Caco-2 (cell line): ENCODE measurements at places on chromosomes 4 and X. TPM values are rescaled to one million over a fixed set of nuclear protein-coding genes. Genes with fewer than 3 reads are reported as not detected.

GRCh38 chrX:39260965-39261364 is 459.7 kb downstream of the MID1IP1 start:
- no peaks in the 10 kb centered on the region for H3K36me3 ChIP-seq
- no peaks in the 10 kb centered on the region for H3K27me3 ChIP-seq
- DNase-seq, result no peak
- H3K4me3 ChIP-seq, result no peak overlapping the region
- no peak overlapping the region for H3K27ac ChIP-seq

The NAAA gene
- total RNA-seq, result 11.2 and 11.8 TPM in 2 replicates

The MAGEC3 gene
- total RNA-seq, result not detected in 2 replicates

DNA sequence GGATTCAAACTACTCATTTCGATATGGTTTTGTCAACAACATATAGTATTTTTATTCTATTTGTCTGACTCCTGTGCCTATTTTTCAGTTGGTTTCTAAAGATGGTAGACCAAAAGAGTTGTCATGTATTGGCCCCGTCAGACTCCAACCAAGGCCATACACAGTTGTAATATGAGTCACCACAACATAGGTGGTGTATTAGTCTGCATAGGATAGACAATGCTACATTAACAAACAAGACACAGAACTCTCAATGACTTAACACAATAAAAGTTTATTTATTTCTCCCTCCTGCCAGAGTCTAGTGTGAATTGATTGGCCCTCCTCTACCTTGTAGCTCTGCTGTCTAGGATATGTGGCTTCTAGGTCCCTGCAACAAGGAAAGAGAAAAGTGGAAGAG is 45.9 kb downstream of the ARL9 start:
- no peak for DNase-seq
- H3K27me3 ChIP-seq, result no peaks in the 10 kb centered on the region
- H3K4me3 ChIP-seq, result no peak overlapping the region
- H3K36me3 ChIP-seq, result no peaks in the 10 kb centered on the region
- no peak overlapping the region for H3K27ac ChIP-seq
- no peaks in the 10 kb centered on the region for H3K4me1 ChIP-seq

GRCh38 chr4:127975121-127975770 is 10.0 kb downstream of the ABHD18 start:
- no peak overlapping the region for H3K27ac ChIP-seq
- no peaks in the 10 kb centered on the region for H3K27me3 ChIP-seq

The SMIM43 gene
- not detected in 2 replicates for total RNA-seq

The ITIH6 gene
- total RNA-seq, result 0.29 and 0.39 TPM in 2 replicates

The SMIM31 gene
- total RNA-seq, result not detected in 2 replicates

The HOPX gene
- total RNA-seq, result 0.21 TPM in 1 of 2 replicates, not detected in the other
